Nephron progenitor cell (in vitro differentiated cells): ENCODE measurements at places on chromosomes 2 and 18.

GRCh38 chr2:101002562-101003277 is 631 bp downstream of the RPL31 start:
- no peak for DNase-seq

- no peak for DNase-seq
Observed at GRCh38 chr2:205988274-205988673, 97.7 kb downstream of the INO80D start.

DNA sequence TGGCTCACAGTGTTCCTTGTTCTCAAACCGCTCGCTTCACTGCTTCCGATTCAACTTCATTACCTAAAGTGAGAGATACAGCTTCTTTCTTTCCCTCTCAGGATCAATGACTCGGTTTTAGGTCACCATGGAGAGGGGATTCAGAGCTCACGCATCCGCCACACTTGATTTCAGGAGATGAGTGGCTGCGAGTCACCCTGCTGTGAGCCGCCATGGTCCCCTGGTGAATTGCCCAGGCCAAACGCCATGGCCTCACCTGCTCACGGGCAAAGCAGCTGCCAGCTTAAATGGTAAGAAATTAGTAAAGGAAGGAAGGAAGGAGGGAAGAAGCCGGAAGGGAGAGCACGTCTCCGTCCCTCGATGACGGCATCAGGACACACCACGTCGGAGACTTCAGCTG is 60.5 kb downstream of the ADNP2 start:
- no peak for DNase-seq

DNA sequence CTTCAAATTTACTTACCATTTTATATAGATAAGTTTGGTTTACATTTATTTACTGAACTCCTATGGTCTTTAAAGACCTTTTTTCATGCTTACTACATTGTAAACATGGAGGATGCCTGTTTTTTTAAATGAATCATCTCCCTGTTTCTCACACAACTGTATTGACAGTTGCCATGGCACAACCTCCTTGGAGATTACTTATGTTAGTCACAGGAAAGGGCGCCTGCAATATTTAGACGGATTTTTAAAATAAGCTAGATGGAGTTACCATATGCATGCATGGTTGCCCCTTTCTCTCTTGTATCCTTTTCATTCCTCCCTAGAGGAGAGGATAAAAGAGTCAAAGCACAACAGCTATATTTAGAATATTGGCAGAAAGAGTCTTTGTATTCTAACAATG is 34.8 kb upstream of the CCDC102B start:
- no peak for DNase-seq

DNA sequence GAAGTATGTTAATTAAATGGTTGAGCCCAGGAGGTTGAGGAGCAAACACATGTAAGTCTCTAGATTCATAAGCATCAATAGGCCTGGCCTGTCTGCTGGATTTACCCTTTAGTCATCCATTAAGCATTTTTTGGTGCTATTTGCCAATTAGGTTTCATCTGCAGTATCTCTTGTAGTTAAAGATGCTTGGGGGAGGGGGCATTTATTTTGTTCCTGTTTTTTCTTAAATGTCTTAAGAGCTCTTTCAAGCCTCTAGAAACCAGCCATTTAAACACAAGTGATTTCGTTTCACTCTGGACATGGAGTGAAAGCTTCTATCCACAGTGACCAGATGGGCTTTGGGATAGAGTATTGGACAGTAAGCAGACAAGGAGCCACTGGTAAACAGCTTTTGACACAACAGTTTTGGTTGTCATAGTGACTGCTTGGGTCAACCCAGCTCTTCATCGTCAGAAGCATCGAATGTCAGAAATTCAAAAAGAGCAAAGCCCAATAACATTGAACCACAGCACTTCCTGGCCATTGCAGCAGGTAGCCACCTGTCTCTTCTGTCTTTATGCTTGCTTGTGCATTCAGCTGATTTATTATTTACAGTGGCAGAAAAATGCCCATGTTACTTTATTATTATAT is 4.9 kb downstream of the QPCT start:
- no peak for DNase-seq

DNA sequence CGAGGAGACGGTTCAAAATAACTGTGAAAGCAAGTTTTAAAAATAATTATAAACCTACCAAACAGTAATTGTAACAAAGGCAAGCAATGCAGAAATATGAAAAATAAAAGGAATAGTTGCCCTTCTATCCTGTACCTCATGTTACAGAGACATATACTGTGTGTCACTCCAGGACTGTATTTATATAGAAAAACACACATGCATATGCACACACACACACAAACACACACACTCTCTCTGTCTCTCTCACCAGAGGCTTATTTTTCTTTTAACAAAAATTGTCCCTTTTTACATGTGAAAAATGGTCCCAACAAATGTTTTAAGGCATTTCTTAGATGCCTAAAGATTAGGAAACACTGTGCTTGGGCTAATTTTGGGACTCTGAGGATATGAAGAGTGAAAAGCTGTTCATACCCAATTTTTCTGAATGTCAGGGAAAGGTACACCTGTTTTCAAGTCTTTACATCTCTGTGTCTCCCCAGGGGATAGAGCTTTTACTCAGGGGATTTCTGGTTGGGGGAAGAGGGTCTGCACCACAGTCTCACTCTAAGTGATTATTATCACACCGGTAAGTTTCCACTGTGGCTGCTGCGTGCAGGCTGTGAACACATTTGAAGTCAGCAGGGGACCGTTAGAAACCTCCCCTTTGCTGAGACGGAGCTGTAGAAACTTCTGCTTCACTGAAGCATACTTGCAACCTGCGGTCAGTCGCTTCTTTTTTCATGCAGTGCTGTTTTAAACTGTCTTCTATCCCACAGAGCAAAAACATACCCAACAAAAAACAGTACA is 51.4 kb upstream of the SPAG16 start:
- peak; percentile 5 for DNase-seq
